Activated naive CD4-positive, alpha-beta T cell treated with Interleukin-2 at 50 U/mL for 16 hours (primary cell): ENCODE measurements at places on chromosomes 2 and 18.

GRCh38 chr2:124482551-124482950 is 457.5 kb downstream of the CNTNAP5 start:
- DNase-seq, result no peak

DNA sequence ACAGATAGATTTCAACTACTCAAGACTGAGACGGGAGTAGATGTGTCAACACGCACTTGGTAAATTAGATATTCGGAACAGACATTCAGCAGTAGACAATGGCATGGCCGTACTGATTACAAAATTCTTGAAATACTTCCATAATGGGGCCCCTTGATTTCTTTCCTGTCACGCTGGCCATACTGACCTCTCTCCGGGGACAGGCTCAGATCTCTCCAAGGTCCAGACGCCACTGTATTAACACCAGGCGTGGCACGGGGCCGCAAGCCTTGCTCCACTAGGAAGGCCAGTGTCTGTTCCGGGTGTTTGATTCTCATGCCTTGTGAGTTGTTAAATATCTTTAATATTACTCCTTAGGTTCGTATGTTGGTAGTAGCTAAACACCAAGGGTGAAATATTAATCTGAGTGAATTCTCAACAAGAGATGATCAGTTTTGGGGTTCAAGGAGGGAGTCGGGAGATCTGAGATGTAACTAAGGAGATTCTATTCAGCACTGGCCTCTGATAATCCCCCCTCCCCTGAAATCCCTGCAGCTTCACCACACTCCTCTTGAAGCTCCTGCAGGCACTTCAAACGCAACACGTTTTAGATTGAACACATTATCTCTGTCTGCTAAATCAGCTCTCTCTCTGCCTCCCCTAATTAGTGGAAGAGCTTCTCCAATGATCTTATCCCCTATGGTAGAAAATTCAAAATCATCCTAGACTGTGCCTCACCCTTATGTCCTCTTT is 2.2 kb upstream of the EHD3 start:
- no peak for DNase-seq

- no peak for DNase-seq
Measured at GRCh38 chr18:47346016-47346415, 94.6 kb upstream of the SKOR2 start.

- no peak for DNase-seq
Measured at GRCh38 chr2:133673305-133673905, 105.1 kb upstream of the NCKAP5 start.

GRCh38 chr2:240929364-240930095 is 23.4 kb downstream of the CROCC2 start:
- DNase-seq, result no peak

DNA sequence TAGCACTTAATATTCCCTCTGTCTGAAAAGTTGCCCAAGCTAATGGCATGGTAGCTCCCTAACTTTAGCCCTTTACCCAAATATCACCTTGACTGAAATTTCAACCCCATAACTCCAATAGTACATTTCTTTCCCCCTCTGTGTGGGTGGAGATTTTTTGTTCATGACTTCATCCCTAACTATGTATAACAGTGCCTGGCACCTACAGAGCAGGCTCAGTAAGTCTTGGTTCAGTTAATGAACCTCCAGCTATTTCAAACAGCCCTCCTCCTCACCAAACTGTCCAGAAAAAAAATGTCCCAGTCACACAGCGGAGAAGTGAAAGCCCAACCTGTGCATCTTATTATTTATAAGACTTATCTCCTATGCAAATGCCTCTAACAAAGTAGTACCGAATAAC is 18.6 kb downstream of the BUB1 start:
- no peak for DNase-seq

DNA sequence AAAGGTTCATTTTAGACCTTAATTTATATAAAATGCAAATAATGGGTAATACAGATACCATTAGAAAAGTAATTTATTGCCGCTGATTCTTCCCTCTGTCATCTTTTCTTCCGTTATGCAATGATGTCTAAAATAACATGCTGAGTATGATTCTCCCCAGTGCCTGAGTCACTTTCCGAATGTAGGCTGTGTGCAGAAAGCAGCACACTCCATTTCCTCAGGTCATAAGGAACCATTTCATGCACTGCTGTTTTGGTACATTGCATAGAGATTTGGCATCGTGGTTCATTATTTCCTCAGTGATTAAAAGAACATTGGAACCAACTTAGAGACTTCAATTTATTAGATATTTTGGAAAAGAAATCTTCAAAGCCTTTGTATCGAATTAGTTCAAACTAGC is 173.5 kb downstream of the CDH2 start:
- no peak for DNase-seq

GRCh38 chr18:6980363-6980762 is 137.2 kb downstream of the LAMA1 start:
- DNase-seq, result no peak

DNA sequence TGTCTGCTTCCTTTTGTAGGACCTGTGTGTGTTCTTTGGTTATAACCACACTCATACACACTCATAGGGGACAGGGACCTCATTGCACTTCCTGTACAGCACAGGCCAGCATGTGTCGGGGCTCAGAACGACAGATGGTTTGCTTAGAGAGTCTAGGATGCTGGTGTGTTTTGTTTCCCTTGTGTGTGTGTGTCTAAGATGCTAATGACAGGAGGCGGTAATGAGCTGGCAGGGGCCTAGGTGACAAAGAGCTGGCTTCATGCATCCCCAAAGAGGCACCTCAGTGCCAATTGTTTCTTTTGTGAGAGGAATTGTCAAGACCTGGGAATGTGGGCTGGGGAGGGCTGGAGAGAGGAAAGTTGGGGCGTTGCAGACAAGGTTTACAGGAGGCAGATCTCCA is 66.6 kb downstream of the CELF4 start:
- no peak for DNase-seq

DNA sequence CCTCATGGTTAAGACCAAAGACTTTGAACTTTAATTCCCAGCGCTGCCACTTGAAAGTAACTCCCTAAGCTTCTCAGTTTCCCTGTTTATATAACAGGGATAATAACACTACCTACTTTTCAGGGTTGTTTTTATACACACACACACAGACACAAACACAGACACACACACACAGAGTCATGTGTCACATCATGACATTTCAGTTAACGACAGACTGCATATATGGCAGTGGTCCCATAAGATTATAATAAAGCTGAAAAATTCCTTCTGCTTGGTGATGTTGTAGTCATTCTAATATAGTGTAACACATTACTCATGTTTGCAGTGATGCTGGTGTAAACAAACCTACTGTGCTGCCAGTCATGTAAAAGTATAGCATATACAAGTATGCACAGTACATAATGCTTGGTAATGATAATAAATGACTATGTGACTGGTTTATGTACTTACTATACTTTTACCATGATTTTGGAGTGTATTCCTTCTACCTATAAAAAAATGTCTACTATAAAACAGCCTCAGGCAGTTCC is 89.2 kb upstream of the ITGA4 start:
- DNase-seq, result no peak

DNA sequence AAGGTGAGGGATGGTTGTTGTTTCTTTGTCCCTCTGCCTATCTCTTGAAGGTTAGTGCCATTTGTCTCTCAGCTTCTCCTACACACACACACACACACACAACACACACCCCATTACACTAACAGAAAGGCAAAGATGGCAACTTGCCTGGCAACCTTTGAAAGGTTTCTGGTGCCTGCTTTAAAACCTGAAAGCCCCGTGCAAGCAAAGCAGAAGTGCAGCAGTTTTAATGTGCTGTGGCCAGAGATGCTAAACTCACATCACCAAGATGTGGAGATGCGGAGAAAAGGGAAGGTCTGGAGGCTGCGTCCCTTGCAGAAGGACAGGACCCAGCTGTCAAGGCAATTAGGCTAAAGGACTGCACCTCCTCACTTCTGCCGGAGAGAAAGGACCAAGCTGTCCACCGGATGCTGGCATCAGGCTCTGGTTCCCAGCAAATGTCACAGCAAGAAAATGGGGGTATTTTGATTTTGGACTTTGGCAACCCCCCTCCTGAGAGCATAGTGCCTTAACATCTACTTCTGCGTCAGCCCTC is 196.4 kb downstream of the ARL4C start:
- DNase-seq, result no peak

- no peak for DNase-seq
Measured at GRCh38 chr18:50356036-50356945, 18.6 kb upstream of the SKA1 start.

- DNase-seq, result peak; percentile 11
Measured at GRCh38 chr2:32358111-32358482, 1.3 kb downstream of the BIRC6 start.

DNA sequence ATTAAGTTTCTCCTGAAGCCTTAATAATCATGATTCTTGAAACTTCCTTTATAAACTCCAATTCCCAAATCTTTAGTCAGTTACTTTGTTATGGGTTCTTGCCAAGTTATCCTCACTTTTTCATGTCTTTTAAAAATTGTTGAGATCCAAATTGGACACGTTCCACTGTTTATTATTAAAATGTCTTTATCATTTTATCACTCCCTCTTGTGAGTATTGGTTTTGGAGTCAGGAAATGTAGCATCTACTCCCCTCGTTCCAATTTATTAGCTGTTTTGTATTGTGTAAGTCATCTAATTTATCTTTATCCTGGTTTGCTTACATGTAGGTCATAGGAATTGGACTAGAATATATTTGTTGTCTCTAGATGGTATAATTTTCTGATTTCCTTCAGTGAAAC is 213.1 kb upstream of the SLC39A10 start:
- no peak for DNase-seq

GRCh38 chr2:19861813-19862212 is 40.0 kb downstream of the TTC32 start:
- DNase-seq, result no peak

DNA sequence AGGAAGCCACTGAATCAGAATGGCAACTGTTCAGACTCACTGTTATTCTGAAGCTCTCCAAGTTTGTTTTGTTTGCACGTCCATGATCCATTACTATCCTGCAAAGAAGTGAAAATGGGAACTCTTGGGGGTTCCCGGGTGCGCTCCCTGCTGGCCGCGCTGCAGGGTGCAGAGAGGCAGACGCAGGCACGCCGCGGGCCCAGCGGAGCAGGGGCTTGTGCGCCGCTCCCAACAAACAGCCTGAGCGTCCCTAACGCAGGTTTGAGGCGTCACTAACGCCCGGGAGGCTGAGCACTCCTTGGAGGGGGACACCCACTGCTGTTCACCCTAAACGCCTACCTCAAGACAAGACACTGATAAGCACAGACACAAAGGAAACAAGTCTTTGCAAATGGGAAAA is 14.3 kb upstream of the PIEZO2 start:
- DNase-seq, result no peak

DNA sequence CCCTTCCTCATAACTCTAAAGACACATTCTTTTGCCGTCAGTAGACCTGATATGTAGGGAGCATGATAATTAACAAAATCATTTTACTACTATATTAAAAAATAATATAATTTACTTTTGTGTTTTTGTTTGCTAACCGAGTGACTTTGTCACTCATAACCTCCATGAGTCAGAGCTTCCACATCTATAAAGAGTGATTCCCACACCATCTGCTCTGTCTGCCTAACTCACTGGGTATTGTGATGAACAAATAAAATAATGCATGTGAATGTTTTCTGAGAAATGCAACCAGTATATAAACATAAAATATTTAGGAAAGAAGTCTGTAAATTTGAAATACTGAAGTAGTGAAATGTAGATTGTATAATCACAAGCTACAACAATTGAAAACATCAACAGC is 123.4 kb upstream of the DSEL start:
- no peak for DNase-seq

- no peak for DNase-seq
Measured at GRCh38 chr18:3093624-3094337, 80.8 kb upstream of the LPIN2 start.

DNA sequence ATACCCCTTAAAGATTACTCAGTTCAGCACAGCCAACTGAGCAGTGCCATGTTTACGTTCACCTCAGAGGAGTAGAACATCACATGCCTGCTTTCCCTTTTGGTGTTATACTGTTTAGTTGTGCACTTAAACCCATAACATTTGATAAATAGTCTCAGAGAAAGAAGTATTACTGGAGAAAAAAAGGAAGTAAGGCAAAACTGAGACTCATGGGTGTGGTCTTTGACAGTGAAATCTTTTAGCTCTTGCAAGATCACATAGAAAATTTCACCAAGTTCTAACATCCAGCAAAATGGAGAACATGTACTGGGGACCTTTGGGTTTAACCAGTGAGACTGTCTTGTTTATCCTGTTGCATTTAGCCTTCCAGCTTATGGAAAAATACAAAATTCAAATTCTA is 5.6 kb downstream of the TANK start:
- DNase-seq, result no peak

- no peak for DNase-seq
Measured at GRCh38 chr2:12194968-12195367, 448.5 kb downstream of the LPIN1 start.

- DNase-seq, result no peak
Measured at GRCh38 chr2:28432362-28432761, 39.7 kb downstream of the FOSL2 start.

DNA sequence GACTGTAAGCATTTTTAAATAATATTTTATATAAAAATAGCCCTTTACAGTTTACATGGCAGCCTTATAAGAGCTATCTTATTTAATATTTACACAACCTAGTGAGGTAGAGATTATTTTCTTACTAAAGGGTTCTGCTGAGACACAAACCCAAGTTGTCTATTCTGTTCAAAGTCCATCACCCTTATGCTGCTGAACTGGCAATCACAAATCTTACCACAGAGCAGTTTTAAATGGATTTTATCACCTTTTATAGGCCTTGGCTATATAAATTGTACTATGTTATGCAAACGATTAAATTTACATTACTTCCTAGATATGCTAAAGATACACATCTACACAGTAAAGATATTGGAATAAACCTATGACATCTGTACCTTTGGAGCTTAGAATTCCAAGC is 40.7 kb downstream of the RBM45 start:
- no peak for DNase-seq

DNA sequence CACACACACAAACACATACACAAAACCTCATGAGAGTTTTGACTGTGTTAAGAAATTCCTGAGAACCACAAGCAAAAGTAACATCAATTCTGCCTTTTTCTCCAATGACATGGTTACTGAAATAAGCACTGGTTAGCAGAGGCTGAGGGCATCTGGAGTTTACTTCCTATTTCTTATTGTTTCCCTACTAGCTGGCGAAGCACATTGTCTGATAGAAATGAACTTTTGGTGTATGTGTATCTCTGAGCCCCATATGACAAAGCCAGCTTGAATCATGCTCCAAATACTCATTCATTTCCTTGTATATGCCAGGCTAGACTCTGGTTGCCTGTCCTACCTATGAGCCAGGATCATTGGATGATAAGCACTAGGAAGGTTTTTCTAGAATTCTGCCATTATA is 203.1 kb downstream of the NCKAP5 start:
- no peak for DNase-seq

GRCh38 chr2:152582081-152582480 is 135.2 kb downstream of the PRPF40A start:
- no peak for DNase-seq

DNA sequence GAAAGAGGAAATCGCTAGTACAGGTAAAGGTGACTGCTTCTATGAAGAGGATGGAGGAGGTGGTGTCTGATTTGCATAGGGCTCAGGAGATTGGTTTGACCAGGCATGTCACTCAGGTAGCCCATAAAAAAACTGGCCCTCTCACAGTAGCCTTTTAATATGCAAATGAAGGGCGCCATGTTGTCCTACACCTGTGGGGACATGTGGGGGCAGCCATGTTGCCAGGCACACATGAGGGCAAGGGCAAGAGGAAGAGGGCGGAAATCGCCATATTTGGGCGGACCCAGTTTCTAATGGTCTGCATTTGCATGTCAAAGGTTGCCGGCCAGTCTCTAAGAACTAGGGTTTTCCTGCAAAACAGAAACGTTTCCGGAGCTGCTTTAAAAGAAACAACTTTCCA is 1330.6 kb downstream of the DSC3 start:
- no peak for DNase-seq

- no peak for DNase-seq
Measured at GRCh38 chr2:29847886-29848285, 73.5 kb downstream of the ALK start.
